ENCODE measurements at places on chromosomes 6 and 20.

GRCh38 chr6:39929733-39930461, 4.4 kb downstream of the MOCS1 start:
- no peak for DNase-seq

DNA sequence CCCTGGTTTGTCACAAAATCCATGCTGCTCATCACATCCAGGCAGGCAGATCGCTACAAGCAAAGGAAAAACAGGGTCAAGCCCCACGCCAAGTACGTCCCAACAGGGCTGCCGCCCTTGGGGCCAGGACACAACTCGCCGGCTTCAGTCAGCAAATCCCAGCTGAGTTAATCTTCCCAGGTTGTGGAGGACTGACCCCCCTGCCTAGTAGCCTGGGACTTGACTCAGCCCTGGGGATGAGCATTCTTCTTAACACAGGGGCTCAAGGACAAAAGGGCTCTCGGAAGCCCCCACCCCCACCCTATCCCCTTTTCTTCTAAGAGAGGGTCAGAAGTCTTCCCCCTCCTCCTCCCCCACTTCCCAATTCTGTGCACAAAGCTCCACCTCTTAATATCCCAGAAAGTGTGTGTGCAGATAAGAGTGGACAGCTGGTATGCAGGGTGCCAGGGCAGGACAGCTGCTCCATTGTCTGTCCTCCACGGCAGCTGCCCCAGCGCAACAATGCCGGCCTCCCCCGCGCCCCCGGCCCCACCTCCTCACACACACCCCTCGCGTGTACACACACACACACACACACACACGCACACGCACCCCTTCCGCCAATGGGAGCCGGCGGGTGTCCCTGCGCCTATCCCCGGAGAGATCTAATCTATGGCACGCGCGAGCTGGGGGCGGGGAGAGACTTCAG, 4.5 kb downstream of the DLL1 start:
- DNase-seq = no peak

DNA sequence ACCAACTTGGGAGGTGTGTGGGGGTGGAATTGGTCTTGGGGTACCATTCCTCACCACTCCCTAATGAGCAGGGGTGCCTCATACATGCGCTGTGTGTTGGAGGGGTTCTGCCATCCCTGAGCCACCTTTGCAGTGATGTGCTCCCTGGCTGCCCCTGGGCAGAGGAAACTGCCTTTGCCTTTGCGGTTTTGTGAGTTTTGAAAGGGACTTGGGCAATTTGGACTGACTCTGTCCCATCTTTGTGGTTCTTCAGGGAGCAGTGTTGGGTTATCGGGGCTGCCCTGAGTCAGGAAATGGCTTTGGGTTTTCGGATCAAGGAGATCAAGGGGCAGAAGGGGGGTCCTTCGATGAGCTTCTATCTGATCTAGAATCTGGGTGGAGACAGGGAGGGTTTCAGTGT, 3.9 kb upstream of the PHACTR3 start:
- no peak for DNase-seq

- DNase-seq = no peak
Measured at GRCh38 chr6:16284472-16284871, 46.1 kb downstream of the GMPR start.

DNA sequence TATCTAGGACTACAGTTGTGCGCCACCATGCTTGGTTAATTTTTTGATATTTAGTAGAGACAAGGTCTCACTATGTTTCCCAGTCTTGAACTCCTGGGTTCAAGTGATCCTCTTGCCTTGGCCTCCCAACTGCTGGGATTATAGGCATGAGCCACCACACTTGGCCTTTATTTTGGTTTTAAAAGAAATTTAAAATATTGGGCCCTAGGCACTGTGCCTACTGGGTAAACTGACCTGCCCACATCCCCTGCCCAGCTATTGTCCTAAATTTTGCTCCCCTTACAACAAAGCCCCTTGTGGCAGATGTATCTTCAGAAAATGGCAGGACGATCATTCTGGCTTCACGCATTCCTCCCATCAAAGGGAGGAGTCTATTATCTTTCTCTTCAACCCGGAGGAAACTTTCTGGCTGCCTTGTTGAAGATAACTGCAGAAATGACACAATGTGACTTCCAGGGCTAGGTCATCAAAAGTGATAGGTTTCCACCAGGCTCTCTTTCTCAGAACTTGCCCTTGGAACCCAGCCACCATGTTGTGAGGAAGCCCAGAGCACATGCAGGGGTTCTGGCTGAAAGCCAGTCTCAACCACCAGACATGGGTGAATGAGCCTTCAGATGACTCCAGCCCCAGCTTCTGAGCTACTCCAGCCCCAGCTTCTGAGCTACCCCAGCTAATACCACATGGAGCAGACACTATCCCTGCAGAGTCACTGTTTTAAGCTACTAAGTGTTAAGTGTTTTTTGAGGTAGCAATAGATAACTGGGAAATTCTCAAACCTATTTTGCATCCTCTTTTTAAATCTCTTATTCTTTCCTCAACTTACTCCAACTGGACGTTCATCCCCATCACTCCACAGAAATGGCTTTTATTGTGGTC, 4.6 kb upstream of the GUCA1B start:
- peak; percentile 19 for DNase-seq

DNA sequence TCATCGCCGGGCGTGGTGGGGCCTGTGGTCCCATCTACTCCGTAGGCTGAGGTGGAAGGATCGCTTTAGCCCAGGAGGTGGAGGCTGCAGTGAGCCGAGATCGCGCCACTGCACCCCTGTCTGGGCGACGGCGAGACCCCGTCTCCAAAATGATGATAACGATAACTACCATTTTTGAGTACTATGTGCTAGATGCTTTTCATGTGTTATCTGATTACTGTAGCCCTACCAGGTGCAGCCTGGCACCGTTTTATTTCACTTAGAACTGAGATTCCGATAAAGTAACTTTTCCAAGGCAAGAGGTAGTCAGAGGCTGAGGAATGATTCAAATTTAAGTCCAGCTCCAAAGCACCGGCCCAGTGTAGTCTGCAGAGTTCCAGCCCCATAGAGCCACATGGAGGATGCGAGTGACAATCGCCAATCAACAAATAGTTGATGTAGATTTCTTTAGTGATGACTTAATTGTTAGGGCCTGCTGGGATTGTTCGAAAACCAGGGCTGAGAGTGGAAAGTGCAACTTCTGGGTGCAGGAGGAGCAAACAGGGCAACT, 727 bp downstream of the ERMARD start:
- DNase-seq = peak; percentile 39

DNA sequence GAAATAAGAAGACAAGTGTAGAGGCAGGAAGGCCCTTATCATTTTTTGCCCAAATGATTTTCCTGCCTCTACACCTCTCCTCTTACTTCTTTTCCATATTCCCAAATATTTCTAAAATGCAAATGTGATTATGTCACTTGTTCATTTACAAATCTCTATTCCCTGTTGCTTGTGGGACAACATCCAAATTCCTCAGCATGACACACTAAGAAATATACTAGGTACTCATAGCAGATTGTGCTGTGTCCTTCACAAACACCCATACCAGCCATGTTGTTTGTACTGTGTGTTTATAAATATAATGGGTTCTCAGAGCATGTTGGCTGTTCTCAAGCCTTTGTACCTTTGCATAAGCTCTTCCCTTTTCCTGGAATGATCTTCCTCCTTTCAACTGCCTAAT, 17.7 kb upstream of the FYN start:
- no peak for DNase-seq

GRCh38 chr20:10662661-10663458, 10.9 kb downstream of the JAG1 start:
- no peak for DNase-seq

DNA sequence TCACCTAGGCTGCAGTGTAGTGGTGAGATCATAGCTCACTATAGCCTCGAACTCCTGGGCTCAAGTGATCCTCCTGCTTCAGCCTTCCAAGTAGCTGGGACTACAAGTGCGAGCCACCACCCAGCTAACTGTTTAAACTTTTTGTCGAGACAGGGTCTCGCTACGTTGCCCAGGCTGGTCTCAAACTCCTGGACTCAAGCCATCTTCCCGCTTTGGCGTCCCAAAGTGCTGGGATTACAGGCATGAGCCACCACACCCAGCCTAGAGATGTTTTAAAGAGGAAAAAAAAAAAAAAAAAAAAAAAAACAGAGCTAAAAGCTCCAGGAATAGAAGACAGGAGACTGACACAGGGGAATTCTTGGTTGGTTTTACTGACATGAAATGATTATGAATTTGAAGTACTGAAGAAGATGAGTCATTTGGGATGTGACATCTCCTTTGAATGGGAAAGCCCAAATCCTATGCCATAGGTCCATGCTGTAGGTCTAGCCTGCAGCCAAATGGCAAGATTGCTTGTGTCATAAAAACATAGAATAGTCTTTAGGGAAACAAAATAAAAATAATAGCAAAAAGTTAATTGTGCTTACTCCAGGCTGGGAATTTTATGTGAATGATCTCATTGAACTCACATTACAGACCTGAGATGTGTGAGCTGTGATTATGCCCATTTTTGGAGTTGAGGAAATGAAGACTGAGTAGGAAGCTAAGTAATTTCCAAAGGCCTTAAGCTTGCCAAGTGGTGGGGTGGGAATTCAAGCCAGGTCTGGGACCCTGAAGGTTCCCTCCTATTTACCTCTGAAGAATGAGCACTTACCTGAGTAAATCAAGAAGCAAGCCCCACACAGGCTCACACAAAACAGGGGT, 24.3 kb upstream of the NHSL1 start:
- no peak for DNase-seq

- DNase-seq = no peak
Measured at GRCh38 chr6:108989700-108990099, 104.9 kb downstream of the SESN1 start.

DNA sequence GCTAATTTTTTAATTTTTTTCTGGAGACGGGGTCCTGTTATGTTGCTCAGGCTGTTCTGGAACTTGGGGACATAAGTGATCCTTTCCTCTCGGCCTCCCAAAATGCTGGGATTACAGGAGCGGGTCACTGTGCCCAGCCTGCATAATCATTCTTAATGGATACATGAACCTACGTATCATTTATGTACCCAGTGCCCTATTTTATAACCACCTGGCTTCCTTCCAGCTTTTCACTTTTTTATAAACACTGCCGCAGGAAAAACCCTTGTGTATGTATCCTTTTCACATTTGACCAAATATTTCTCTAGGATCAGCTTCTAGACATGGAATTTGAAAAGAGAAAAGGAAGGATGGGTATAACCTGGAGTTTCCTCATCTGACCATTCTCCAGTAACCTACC, 85.6 kb upstream of the RIN2 start:
- no peak for DNase-seq

DNA sequence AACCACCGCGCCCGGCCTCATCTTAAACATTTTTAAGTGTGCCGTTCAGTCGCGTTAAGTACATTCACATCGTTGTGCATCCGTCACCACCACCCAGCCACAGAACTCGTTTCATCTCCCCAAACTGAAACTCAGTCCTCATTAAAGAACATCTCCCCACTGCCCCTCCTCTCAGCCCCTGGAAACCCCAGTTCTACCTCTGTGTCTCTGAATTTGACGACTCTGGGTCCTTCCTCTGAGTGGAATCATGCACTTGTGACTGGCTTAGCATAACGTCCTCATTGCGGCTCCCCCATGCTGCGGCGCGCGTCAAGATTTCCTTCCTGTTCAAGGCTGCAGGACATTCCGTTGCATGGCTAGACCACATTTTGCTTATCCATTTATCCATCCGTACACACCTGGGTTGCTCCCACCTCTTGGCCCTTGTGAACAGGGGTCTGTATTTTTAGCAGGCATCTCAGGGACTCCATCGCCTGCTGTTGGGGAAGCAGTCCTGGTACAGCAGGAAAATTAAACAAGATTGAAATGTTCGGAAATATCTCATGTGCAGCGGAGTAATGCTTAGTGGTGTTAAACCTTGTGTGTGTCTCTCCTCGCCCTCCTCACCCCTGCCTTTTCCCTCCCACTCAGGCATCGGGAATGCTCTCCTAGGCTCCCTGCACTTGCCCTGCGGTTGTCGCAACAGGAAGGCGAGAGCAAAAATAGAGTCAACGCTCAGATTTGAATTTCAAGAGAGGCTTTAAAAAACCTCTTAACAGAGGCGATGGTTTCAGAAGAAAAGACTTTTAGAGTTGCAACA, 127.9 kb downstream of the PXDC1 start:
- no peak for DNase-seq

GRCh38 chr20:3116341-3116740, 31.8 kb upstream of the AVP start:
- no peak for DNase-seq

DNA sequence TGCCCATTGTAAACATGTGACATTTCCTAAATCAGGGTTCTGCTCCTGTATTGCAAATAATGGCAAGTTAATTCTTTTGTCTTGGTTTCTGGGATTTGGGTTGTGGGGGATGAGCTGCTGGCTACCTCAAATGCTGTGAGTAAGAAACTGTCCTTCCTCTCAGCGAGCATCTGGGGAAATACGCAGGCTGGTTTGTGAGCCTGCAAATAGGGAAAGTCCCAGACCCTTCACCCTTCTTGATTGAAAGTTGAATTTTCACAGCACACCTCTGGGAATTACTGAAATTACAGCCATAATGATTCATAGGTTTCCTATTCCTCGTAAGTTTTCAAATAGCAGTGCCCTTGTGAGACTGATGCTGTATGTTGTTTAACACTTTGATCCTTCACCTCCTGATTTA, 138.1 kb downstream of the TBXT start:
- DNase-seq = no peak

DNA sequence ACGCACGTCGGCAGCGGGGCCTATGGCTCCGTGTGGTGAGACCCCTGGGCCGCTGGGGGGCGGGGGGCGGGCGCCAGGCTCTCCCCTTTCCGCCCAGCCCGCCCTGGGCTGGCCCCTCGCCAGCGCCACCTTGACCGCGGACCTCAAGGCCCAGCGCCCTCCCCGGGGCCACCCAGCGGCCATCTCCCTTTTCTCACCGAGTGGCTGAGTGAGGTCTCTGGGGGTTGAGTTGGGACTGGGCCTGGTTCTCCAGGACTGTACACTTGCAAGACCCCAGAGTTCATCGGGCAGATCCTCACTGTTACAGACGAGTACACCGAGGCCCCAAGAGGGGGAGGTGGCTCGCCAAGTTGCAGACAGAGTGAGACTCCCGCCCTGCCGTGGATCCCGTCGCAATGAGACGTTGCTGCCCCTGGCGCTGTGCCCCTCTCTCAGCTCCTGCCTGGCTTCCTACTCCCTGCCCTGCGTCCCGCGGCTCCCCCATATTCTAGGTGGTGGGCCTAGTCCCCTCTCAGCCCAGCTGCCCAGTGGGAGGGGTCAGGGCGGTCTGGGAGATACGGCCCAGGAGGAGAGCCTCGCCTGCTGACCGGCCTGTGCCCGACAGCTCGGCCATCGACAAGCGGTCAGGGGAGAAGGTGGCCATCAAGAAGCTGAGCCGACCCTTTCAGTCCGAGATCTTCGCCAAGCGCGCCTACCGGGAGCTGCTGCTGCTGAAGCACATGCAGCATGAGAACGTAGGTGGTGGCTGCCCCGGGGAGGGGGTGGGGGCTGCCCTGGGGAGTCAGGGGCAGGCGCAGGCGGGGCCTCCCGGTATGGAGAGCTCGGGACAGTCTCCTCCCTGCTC, 576 bp downstream of the MAPK13 start:
- peak; percentile 80 for DNase-seq

- DNase-seq = peak; percentile 46
Measured at GRCh38 chr6:123940551-123940950, 136.9 kb downstream of the NKAIN2 start.

GRCh38 chr20:33721391-33722140, 1.5 kb upstream of the PXMP4 start:
- no peak for DNase-seq

Measured in RKO (cell line).